ENCODE measurements at places on chromosomes 16 and 17.

DNA sequence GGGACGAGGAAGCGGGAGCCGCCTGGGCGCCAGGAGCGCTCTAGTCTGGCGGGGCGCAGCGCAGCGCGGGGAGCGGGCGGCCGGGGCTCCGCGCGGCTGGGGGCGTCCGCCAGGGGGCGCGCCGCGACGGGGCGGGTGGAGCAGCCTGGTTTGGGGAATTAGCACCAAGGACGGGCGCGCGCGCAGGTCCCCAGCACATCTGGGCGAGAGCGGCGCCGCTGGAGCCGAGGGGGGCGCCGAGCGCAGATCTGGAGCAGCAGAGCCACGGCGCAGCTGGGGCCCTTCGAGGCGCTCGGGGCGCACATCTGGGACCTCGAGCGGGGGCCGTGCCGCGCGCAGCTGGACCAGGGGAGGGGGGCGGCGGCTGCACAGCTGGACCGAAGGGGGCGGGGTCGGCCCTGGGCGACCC is at the start of gene NXPH3:
NXPH3 (plus strand) TSS at position 193 of the 409 bp plus-strand sequence. CDS start 349 bp downstream, outside the sequence.
- peak; percentile 65 for DNase-seq

DNA sequence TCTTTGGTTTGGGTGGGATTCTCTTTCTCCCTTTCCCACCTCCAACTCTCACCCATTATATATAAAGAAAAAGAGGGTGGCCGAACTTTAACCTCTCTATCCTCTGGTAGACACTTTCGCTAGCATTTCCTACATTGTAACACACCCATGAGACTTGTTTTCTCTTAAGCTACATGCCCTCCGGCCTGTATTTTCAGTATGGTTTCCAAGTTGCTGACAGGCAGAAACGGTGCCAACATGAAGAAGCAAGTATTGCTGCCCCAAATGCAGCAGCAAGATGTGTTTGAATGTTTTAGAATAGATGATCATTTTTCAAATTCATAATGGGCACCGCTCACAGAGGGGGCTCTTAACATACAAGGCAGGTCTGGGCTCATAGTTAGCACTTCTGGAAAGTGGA is 18.7 kb upstream of the CYB5B start:
- no peak for DNase-seq

- no peak for DNase-seq
These were observed 18.7 kb downstream of the MYLK3 start for GRCh38 chr16:46729326-46729995.

- DNase-seq: no peak
These were observed 22.1 kb downstream of the COX10 start for GRCh38 chr17:14091367-14091766.

- DNase-seq: no peak
These were observed 138.2 kb upstream of the COX10 start for GRCh38 chr17:13931111-13931526.

GRCh38 chr17:65537343-65537844 is 24.1 kb downstream of the AXIN2 start:
- no peak for DNase-seq

GRCh38 chr16:71255721-71256120 is 25.2 kb upstream of the HYDIN start:
- peak; percentile 80 for DNase-seq

- no peak for DNase-seq
These were observed 28.2 kb downstream of the TNFRSF13B start for GRCh38 chr17:16943541-16944333.

- peak; percentile 16 for DNase-seq
These were observed 525 bp downstream of the JPT1 start for GRCh38 chr17:75153780-75154194.

DNA sequence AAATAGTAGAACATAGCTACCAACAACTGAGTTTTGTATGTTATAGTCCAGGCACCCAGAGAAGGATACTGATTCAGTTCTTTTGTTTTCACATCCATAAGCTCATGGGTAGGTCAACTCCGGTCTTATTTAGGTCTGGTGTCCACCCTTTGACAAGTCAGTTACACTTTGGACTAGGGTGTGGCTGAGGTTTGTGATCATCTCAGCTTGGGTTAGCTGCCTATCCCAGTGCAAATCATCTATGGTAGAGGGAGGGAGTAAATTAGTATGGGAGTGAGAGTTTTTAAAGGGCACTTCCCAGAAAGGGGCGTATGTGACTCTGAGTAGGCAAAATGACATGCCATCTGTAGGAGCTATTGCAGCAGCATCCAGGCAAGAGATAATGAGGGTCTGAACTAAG is 66.1 kb downstream of the TANC2 start:
- no peak for DNase-seq

DNA sequence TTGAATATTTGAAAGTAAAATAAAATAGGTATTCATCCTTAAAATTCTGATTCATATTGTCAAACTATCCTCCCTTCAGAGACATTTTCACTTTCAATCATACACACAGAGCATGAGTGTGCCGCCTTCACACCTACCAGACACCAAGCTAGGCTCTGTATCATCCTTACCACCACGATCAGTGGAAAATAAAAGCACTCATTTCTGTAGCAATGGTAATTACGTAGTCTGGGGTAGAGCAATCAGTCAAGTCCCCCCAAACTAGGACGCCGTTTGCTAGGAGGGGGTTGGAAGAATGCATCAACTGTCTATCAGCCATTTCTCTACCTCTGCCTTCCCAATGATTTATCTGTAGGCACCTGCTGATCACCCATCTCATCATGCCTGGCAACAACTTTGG is 84.6 kb upstream of the GRIN2A start:
- DNase-seq: no peak

GRCh38 chr16:24819462-24820040 is 26.2 kb upstream of the SLC5A11 start:
- DNase-seq: no peak

DNA sequence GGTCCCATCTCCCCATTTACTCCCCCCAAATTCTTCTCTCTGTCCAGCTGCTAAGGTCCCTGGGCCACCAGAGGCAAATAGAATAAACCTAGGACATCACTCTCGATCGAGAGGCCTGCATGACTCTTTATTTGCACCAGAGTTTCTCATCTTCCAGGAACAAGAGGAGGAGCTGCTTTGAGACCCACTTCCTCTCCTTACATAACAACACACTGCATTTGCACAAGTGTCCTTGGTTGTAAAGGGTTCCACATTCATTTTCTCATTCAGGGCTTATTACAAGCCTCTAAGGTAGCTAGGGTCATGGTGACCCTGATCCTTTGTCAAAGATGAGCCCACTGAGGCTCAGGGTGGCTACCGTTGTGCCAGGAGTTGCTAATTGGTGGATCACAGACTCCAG is 38.1 kb upstream of the RHOT1 start:
- DNase-seq: no peak

- DNase-seq: no peak
These were observed 145.2 kb downstream of the XYLT1 start for GRCh38 chr16:17325476-17326143.

DNA sequence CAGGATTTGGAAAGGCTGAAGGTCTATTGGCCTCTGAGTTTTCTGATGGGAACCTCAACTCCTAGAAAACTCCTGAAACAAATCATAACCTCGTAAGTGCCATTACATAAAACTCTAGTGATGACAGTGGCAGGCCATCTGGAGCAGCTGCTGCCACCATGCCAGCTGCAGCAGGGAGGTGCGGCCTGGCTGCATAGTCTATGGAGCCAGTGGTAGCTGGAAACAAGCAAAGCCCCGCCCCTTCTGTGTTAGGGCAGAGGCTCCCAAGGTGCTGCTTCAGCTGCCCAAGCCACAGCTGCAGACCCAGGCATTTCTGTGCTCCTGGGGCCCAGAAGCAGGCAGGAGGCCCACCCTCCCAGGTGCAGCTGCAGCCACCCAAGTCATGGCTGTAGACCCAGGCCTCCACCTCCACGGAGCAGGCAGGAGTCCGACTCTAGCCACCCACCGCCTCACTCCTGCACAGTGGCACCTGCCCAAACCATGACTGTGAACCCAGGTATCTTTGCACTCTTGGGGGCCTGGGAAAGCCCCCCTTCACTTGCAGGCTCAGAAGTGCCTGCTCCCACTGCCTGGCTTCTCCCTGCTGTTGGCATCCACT is 254.1 kb upstream of the KCNJ16 start:
- DNase-seq: no peak

- no peak for DNase-seq
These were observed 5.2 kb upstream of the MT1E start for GRCh38 chr16:56620339-56620897.

DNA sequence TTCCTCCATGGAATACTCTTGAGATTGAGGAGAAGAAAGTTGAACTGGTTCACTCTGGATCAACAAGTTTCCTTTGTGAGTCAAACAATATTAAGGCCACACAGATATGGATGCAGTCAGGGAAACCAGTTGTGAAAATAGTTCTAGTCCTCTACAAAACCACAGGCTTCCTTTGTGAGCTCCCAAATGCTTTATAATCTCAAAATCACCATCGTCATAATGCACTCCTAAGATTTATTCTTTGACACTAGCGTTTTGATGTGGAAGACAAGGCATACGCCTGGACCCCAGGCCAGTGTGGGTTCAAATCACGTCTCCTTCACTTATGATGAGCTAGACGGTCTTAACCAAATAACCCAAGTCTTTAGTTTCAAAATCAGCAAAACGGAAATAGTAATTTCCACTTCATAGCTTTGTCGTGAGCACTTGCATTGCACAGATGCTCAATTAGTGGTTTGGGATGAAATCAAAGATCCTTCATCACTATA is 142.6 kb downstream of the STX8 start:
- DNase-seq: no peak

DNA sequence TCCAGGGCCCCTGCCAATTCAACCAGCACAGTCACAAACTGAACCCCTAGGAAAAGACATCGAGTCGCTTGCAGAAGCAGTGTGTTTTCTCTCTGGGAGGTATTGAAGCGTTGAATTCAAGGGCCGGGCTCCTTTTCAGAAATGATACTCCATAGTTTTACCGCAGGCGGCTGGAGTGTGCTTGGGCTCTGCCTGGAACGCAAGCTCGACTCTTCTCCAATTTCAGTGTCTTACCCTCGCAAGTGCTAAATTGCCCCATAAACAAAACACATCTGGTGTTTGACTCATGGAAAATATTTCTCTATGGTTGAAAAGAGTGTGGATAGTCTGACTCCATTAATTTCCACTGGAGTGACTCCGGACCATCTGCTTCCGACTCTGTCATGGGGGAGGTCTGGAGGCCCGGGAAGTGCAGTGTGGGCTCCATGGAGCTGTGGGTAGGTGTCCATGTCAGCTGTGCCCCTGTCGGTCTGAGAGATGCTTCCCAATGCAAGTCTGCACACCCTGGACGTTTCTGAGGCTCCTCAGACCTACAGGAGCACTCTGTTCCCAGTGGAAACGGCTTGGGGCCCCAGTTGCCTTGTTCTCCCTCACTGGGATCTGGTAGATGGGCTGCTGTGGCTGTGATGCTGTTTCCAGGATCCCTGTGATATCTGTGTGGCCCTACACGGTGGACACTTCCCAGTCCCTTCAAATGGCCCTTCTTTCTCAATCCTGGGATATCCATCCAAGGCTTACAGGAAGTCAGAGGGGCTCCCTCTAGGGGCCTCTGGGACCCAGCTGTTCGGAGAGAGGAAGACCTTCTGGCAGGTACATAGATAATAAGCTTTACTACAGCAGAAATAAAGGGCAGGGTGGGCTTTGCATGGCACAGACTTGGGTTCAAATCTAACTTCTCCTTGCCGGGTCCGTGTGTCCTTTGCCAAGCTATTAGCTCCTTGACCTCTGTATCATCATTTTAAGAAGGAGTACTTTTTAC is 119.8 kb upstream of the CDH13 start:
- DNase-seq: no peak

DNA sequence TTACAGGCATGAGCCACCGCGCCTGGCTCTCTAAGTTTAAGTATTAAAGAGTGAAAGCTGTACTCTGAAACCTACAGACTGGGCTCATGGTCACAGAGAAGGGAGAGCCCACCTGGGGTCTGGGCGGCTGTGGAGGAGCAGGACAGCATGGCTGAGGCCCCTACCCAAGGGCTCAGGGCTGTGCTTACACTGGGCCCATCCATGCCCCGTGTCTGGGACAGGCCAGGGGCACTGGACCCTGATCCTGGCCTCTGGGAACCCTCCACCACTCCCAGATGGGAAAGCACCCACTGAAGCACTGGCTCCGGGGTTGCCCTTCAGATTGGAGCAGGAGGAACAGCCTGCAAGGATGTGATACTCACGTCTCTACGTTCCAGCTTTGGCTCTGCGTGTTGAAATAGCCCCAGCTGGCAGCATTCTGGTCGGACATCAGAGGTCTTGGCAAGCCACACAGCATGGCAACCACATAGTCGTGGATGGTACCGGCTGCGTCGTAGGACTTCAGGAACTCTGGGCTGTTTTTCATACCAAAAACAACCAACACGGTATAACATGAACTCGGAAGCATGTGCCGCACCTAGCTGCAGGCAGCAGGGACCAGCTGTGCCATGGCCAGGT is 13.0 kb downstream of the SHPK start:
- DNase-seq: no peak

- DNase-seq: no peak
These were observed 7.5 kb downstream of the IL4R start for GRCh38 chr16:27321013-27321915.

- no peak for DNase-seq
These were observed 9.4 kb downstream of the MLKL start for GRCh38 chr16:74691093-74691855.

DNA sequence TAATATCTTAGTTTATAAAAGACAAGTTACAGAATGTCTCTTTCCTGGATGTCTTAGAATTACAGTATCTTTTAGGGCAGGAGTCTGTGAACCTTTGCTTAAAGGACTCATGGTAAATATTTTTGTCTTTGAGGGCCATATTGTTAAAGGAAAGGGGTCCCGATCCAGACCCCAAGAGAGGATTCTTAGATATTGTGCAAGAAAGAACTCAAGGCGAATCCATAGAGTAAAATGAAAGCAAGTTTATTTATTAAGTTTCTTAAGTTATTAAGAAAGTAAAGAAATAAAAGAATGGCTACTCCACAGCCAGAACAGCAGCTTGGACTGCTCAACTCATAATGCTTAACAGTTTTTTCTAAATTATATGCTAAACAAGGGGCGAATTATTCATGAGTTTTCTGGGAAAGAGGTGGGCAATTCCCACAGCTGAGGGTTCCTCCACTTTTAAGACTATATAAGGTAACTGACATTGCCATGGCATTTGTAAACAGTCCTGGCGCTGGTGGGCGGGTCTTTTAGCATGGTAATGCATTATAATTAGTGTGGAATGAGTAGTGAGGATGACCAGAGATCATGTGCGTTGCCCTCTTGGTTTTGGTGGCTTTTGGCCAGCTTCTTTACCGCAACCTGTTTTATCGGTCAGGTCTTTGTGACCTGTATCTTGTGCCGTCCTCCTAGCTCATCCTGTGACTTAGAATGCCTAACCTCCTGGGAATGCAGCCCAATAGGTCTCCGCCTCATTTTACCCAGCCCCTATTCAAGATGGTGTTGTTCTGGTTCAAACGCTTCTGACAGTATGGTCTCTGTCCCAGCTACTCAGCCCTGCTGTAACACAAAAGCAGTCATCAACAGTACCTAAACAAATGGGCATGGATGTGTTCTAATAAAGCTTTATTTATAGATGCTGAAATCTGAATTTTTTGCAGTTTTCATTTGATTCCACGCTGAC is 53.2 kb downstream of the BMERB1 start:
- no peak for DNase-seq

GRCh38 chr16:13453938-13454553 is 465.9 kb upstream of the ERCC4 start:
- DNase-seq: peak; percentile 27
